Caki2 (cell line): ENCODE measurements at places on chromosomes 12 and 14. TPM values are rescaled to one million over a fixed set of nuclear protein-coding genes. Genes with fewer than 3 reads are reported as not detected.
A peak's percentile ranks its signal among the peaks of the same experiment; 100 is the strongest.

HPD gene
- 12.7 and 13.4 TPM in 2 replicates for total RNA-seq

RPL36AL gene
- 181 and 221 TPM in 2 replicates for total RNA-seq

SYT1 gene
- total RNA-seq = 0.74 and 1.1 TPM in 2 replicates

GRCh38 chr14:93281937-93282336, 50.9 kb downstream of the BTBD7 start:
- DNase-seq = peak; percentile 49

- DNase-seq = no peak
These were observed 556 bp downstream of the TROAP start for GRCh38 chr12:49323524-49324097.

GRCh38 chr14:40346275-40346674, 914.0 kb upstream of the FBXO33 start:
- DNase-seq = no peak

DNA sequence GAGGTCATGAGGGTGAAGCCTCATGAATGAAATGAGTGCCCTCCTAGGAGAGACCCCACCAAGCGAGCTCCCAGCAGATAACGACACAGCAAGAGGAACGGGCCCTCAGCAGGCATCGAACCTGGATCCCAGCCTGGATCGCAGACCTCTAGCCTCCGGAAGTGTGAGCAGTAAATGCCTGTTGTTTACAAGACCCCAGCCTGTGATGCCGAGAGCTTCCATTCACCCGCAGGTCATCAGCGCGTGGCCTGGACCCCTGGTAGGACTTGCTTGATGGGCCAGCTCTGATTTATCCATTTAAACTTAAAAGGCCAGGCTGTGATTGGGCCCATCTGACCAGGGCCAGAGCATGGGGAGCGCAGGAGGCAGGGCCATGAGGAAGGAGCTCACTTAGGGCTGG, 7.0 kb downstream of the TMEM179 start:
- DNase-seq = no peak

DNA sequence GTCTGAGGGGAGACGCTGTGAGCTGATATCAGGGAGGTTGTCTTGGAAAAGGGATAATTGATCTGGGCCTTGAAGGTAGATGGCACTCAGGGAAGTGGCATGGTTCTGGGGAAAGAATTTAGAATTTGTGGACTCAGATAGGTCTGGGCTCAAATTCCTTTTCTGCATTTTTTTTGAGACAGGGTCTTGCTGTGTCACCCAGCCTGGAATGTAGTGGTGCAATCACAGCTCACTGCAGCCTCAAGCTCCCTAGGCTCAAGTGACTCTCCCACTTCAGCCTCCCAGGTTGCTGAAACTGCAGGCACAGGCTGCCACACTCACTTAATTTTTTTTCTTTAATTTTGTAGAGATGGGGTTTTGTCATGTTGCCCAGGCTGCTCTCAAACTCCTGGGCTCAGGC, 98.1 kb upstream of the NCOR2 start:
- DNase-seq = no peak

- no peak for DNase-seq
These were observed 12.8 kb upstream of the WIF1 start for GRCh38 chr12:65133879-65134278.

DNA sequence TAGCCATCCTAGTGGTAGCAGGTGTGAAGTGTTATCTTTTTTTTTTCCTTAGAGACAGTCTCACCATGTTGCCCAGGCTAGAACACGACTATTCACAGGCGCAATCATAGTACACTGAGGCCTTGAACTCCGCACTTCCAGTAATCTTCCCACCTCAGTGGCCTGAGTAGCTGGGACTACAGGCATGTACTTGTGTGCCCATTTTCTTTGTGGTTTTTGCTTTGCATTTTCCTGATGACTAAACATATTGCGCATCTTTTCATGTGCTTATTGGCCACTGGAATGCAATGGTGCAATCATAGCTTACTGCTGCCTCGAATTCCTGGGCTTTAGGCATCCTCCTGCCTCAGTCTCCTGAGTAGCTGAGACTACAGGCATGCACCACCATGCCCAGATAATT, 33.3 kb upstream of the GCH1 start:
- no peak for DNase-seq

GRCh38 chr14:81536241-81536771, 2.7 kb upstream of the SEL1L start:
- DNase-seq = no peak

GRCh38 chr12:124992874-124993625, 395 bp upstream of the BRI3BP start:
- DNase-seq = peak; percentile 76

DNA sequence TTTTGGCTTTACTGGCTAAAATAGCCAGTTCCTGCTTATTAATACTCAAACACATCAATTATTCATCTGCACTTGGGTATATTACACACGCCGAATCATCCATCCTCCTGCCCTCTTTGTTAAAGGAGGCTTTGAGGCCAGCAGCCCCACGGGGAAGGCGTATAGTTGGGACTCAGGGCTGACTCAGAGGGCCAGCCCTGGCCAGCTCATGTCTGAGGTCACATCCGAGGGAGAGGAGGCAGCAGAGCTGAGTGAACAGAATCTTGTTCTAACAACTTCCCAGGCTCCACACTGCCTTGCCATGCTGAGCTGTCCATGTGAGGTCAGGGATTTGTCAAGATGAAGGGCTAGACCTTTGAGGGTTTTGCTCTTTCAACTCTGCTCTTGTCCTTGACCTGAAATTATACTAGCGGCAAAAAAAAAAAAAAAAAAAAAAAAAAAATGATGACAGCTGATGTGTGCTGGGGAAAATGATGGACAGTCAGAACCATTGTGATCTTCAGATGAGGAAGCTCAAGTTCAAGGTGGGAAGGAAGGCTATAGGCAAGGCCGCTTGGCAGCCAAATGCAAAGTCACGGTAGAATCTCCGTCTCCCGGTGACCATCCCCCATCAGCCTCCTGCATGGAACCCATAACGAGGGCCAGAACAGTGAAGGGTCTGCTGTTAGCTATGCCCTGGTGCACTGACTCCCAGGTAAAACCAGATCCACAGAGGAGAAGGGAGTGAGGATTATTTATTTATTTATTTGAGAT, 12.5 kb upstream of the MARK3 start:
- DNase-seq = peak; percentile 63

DNA sequence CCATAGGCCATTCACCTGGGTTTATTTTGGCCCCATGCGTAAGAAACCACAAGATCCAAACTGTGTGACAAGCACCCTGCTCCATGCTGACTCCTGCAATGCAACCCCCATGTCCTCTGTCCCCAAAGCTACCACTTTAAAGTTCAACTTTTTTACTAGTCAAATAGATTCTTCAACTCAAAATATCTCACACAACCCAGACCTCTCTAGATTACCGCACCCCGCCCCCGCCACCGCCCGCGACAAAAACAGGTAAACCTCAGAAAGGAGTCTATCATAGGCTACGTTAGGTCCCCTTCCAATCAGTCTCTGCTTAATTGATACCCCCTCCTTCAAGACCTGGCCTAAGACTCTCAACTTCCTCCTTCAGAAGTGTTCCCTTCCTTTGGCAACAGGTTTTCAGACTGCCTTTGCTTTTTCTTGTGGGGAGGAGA, 2.2 kb downstream of the ZFP36L1 start:
- DNase-seq = no peak

DNA sequence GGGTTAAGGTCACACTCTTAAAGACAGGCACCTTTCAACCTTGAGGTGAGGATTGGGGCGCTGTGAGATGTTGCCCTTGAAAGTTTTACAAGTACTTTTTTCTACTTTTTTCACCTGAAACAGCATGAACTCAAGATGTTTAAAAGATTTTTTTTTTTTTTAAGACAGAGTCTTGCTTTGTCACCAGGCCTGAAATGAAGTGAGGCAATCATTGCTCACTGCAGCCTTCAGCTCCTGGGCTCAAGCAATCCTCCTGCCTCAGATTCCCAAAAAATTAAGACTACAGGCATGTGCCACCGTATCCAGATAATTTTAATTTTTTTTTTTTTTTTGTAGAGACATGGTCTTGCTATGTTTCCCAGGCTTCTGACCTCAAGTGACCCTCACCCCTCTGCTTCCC, 243.9 kb downstream of the DIO2 start:
- DNase-seq = no peak

DNA sequence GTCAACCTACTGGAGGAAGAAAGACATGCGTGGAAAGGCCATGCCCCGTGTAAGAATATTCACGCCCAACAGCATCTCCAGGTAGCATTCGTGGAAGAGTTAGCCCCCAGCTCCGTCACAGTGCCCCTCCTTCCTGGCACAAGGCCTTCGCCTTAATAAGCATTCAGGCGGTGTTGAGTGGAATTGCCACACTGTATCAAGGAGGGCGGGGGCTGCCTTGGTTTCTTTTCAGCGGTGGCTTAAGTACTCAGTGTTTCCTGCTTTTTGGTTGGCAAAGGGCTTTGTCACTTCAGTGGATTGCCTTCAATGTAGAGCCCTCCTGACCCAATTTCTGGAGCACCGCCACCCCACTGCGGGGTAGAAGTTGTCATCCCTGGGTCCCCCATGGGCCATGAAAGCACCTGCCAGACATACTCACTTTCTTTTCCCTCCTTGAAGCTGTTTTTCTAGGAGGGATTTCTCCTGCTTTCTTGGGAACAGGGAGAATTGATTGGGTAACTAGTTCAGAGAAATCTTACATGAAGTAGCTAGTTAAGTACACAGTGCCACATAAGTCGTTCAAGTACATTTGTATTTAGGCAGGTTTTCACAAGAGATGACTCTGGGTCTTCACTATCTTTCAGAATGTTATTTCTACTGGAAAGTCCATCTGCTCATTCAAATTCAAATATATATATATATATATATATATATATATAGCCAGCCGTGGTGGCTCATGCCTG, 65.5 kb upstream of the STON2 start:
- no peak for DNase-seq

DNA sequence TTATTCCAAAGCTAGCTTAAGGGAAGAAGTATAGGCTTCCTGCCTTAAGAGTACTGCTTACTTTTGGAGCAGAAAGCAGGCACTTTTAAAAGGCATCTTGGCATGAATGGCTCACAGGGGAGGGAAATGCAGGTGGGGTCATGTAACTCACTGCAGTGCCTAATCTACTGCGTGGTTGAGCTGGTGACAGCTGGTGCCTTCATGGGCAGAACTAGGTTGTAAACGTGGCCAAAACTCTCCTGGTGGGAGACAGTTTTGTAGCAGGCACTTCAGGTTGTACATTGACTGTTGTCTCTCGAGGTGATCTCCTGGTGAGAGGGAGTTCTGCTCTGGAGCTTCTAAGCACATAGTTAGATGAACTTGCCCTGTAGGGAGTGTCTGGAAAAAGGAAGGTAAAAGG, 962.5 kb downstream of the DIO2 start:
- no peak for DNase-seq

- no peak for DNase-seq
These were observed 174.6 kb upstream of the SFSWAP start for GRCh38 chr12:131536337-131536736.

DNA sequence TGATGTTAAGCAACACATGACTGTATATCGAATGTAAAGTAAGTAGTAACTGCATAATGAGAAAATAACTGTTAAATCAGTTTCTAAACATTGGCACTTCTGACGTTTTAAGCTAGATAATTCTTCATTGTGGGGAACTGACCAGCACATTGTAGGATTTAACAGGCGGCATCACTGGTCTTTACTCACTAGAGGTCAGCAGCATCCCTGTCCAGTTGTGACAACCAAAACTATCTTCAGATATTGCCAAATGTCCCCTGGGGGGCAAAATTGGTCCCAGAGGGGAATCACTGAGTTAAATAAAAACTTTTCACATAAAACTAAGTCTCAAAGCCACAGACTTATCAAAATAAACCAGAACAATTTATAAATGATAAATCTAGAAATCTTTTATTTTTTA, 65.3 kb downstream of the BLTP3B start:
- no peak for DNase-seq

DNA sequence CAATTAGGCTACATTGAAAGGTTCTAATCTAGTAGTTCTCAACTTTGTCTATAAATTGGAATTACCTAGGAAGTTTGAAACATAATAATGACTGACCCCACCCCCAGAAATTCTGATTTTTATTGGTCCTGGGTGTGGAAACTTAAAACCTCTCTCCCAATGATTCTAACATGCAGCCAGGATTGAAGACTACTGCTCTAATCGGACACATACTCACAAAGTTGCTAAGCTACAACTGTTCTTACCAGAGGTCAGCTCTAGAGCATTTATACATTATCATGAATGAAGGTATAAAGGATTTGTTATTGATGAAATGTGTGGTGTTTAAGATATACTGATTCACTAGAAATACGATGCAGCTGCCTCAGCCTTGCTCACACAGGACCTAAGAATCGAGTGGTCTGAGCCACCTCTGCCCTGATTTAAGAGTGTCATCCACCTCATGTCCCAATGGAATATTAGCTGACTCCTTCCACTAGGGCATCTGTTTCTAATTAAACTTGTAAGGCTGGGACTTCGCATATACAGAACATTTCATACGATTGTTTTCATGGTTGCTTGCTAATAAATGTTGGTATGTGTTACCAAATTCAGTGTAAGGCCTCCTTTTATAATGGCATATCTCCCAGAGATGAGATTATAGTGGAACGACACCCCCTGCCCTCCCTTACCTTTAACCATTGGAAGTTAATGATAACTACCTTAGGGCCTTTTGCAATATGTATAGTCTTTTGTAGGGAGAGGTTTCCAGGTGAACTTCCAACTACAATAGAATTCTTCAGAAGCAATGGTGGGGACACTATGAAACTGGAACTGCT, 410.8 kb upstream of the PDE3A start:
- no peak for DNase-seq

- no peak for DNase-seq
These were observed 57.2 kb upstream of the SCN8A start for GRCh38 chr12:51533799-51534198.

DNA sequence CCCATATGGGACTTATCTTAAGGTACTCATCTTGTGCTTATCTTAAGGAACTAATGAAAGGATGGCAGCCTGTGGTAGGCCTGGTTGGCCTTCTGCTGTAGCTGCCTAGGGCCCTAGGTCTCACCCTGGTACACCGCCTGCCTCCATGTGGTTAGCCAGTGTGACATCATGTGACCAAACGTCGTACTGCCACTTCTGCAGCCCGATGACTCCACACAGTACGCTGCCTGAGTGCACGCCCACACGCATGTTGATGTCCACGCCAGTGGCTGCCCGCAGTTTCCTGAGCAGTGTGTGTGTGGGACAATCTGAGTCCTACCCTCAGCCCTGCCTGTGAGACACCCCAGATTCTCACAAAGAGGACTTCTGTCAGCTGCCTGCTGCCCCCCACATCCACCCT, 5.1 kb downstream of the ADCY4 start:
- DNase-seq = no peak

GRCh38 chr12:13635709-13636108, 345.7 kb downstream of the GRIN2B start:
- no peak for DNase-seq

- DNase-seq = no peak
These were observed 134.7 kb upstream of the RFLNA start for GRCh38 chr12:124160097-124160756.

DNA sequence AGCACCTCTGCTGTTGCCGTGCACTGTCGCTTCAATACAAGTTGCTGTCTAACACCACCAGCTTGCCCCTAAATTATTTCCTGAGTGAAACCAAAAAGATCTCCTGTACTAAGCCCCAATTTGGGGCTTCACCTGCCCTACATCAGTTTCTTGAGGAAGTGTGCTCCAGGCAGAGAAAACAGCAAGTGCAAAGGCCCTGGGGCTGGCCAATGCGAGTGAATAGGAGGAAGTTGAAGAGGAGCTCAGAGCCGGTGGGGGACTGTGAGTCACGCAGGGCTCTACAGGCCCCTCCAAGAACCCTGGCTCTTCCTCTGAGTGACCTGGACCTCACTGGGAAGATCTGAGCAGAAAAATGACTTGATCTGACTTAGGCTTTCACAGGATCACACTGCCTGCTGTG, 117.2 kb downstream of the IPO8 start:
- no peak for DNase-seq

GRCh38 chr12:88993651-88994050, 358.6 kb downstream of the DUSP6 start:
- peak; percentile 53 for DNase-seq
